ENCODE measurements at places on chromosomes 4 and X.

DNA sequence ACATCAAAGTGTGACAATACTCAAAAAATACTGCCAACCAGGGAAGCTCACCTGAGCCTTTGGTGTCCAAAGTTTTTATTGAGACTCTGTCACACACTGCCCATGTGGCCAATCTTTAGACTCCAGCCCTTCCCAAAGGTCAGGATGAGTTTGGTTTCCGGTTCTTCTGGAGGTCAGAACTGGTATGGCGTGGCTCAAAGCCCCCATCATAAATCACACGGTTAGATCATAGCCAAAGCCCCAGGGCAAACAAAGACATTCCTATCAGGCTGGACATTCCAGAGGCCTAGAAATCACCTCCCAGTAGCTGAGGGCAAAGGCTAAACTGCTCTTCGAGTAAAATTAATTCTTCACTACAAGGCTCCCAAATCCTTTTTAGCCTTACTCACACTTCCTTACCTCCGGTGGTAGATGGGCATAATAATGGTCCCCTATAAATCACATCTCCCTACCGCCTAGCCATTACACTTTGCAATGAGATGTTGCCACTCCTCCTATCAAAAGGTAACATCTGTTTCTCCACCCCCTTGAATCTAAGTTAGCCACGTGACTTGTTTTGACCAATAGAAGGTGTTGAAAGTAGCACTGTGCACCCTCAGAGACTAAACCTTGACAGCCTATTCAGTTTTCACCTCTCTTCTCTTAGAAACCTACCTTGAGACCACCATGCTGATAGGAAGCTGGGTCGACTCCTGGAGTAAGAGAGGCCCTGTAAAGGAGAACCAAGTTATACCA, 137.8 kb upstream of the DUSP21 start:
- ATAC-seq, result no peak

- no peak for ATAC-seq
These were observed 157.5 kb downstream of the NKX6-1 start for GRCh38 chr4:84341559-84341958.

- ATAC-seq, result peak; percentile 48
These were observed 98.5 kb downstream of the RRAGB start for GRCh38 chrX:55816023-55816422.

DNA sequence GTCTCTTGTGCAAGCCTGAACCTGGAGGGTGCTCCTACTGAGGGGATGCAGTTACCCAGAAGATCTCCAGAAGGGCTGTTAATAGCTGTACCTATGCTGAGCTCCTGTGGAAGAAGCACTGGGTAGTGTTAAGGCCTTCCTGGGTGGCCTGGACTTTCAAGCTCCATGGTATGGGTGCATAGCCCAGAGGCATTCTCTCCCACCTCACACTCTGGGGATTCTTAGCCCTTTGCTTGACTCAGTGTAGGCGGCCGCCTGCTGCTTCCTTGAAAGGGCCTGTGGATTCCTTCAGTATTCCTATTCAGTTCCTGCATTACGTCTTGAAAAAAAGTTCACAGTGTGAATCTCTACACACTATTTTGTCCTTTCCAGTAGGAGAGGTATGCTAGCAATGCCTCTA, 235.7 kb upstream of the MAGEB16 start:
- no peak for ATAC-seq

DNA sequence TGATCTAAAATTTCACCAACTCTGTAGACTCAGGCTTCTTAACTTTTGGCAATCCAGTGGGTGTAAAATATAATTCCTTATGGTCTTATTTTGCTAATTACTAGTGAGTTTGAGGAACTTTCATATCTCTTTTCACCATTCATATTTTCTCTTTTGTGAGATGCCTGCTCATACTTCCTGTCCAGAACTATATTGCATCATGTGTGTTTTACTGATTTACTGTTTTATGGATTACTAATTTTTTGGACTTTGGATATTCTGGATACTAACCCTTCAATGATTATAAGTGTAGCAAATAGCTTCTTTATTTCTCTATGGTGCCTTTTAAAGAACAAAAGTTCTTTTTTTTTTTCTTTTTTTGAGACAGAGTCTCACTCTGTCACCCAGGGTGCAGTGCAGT, 20.6 kb downstream of the GSX2 start:
- no peak for ATAC-seq

GRCh38 chrX:112259375-112259774, 176.8 kb upstream of the TRPC5 start:
- no peak for ATAC-seq

DNA sequence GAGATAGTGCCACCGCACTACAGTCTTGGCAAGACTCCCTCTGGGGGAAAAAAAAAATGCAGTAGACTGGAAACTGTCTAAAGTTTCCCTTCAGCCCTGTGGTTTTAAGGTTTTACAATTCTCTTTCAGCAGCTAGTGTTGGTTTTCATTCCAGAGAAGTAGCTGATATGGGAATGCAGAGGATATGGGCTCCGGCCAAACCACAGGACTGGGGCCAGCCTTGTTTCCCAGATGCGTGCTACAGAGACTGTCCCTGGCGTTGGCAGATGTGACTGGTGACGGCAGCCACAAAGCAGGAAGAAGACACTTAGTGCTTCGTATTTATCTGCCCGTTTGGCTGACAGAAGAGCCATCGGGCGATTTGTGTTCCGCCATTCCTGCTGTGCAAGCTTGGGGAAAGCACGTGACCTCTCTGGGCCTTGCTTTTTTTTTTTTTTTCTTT, 43.2 kb downstream of the ZBTB49 start:
- peak; percentile 45 for ATAC-seq

DNA sequence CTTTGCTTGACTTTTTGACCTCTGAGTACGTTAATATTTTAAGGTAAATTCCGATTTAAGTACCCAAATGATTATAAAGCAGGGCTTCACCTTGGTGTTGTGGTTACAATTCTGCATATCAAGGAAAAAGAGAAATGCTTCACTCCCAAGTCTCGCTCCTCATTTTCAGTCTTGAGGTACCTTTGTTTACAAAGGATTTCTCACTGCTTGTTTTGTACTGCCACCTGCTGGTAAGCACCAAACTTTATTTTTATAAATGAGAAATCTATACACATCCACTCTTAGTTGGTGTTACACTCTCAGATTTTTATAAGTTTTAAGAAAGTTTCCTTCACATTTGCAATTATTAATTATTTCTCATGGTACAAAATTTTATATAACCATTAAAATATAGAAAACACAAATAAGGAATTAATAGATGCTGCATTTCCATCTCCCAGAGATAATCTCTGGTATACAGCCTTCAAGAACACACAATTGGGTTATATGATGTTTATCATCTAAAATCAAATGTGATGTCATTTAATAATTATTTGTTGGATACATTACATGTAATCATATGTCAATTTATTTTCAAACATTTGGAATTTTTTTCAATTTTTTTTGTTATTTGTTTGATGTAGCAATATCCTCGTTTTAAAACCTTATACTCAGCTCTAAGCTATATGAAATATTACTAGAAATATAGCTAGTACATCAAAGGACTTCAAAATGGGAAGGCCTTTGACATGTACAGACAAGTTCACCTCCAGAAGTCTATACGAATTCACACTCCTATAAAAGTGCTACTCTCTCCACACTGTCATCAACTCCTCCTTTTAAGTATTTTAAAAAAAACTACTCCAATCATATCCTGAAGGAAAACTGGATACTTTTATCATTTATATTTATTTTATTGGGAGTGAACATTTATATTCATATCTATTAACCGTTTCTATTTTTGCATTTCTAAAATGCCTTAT, 179.9 kb downstream of the KCNIP4 start:
- peak; percentile 15 for ATAC-seq

DNA sequence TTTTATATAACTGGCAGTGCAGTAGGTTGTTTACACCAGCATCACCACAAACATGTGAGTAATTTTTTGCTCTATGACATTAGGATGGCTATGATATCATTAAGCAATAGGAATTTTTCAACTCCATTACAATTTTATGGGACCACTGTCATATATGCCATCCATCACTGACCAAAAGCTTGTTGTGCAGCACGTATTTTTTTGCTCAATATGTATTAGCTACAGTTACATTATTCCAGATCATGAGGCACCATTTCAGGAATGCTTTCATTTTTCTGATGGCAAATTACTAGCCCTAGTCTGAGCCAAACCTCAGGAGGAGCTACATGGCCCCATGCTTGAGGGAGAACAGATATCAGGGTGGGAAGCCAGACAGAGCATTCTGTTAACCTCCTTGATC, 56.8 kb upstream of the DCLK2 start:
- no peak for ATAC-seq

DNA sequence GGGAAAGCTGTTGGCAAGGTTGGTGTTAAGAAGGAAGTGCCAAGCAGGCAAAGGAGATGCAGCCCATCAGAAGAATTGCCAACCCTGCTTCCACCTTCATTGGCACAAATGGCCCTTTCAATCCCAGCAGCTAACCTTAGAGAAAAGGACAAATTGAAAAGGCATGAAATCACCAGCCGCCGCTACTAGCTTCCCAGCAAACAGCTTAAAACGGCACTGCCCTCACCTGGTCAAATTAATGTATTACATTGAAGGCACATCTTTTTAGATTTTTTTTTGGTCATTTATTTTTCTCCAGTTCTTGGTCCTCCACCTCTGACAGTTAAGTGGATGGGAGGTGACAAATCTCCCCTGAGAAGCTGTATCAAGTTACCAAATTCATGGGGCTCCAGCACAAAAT, 51.0 kb upstream of the NHSL2 start:
- no peak for ATAC-seq

DNA sequence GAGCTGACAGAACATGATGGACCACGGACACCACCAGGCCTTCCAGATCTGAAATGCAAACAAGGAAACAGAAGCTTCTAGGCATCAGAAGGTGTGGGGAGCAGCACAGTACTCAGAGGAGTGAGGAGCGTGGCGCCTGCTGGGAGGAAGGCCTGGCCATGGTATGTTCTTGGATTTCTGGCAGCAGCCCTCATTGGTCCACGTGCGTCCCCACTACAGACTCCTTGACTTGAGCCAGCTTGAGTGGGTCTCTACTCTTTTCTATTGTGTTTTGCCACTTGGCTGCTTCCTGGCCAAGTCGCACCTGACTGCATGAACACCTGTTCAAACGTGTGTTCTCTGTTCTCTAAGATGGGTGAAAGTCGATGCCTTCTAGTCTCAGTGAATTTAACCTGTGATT, 18.0 kb downstream of the ZNF275 start:
- no peak for ATAC-seq

DNA sequence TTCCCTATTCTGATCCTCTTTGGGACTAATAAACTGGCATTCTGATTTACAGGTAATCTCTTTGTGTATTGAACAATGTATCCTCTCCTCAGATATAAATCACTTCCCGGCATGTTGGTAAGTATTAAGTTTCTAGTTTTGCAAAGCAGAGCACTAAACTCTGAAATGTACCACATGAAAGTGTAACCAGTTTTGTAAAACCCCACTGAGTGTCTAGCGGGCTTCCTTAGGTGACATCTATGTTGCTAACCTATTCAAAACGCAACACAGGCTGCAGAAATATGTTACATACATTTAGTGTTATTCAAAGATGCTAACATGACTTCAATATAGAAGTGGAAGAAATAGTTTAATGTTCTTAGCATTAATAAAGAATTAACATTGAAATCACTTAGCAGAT, 25.2 kb downstream of the DNAJB14 start:
- no peak for ATAC-seq

- no peak for ATAC-seq
These were observed 13.3 kb downstream of the FUNDC1 start for GRCh38 chrX:44529310-44529709.

DNA sequence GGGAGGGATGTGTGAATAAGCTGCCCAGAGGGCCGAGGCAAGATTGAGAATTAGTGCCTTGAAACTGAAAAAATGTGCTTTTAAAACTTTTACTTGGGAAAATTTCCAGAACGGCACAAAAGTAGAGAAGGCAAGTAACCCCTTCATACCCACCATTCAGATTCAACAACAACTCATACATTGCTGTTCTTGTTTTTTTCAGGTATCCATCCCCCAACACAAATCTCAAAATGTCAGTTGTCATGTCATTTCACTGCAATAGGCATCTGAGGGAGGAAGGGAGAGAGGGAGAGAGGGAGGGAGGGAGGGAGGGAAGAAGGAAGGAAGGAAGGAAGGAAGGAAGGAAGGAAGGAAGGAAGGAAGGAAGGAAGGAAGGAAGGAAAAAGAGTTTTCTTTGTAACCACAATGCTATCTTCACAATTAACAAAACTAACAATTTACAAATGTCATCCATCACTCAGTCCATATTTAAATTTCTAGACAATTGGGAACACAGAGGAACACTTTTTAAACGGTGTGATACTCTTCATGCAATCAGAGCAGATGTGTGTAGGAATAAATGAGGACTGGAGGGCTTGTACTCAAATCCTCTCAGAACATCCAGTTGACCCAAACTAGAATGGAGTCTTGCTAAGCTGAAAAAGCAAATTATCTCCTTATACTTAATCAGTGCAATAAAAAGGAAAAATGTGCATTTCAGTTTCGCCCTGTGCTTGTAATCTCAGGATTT, 54.8 kb upstream of the ADGRG2 start:
- ATAC-seq, result no peak

DNA sequence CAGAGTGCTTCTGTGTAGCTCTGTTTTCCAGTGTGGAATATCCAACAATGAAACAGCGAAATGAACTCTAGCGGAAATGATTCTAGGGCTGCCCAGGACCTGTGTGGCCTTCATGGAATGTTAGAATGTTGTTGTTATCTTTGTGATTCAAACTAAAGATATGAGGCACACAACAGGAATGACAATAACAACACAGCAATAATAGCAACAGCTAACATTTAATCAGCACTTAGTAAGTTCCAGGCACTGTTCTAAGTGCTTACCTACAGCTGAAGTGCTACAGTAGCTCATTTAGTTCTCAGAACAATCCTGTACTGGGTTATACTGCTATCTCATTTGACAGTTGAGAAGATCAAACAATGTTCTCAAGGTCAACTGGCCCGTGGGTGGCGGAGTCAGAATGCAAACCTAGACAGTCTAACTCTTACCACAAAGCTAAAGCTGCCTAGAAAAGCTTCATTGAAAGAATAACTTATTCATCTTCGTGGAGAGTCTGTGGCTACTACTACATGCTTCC, 63.7 kb downstream of the MAML3 start:
- ATAC-seq, result no peak

DNA sequence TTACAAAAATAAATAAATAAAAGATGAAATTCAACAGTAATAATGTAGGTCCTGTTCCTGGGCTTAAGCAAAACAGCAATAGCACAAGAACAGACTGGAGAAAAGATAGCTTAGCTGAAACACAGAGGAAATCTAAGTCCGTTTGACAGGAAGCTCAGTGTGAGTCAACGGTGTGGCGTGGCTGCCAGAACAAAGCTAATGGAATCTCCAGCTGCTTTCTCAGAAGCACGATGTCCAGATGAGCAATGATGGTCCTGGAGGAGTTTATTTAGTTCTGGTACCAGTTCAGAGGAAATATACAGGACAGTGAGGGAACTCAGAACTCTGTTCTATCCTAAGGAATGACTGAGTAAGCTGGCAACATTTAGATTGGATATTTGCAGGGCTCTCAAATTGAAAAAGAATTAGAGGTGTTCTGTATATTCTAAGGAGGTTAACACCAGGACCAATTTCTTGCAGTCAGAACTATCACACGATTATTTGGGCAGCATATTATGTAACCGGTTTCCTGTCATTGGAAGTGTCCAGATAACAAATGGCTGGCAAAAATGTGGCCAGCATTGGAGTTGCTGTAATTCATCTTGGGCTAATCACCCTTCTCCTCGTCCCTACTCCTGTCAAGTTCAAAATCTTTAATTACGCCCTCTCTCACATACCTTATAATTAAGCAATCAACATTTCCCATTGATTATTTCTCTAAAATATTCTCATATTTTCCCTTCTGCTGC, 12.7 kb downstream of the GAB3 start:
- ATAC-seq, result peak; percentile 55

GRCh38 chr4:81471298-81471587, 464 bp downstream of the RASGEF1B start:
- ATAC-seq, result peak; percentile 32

GRCh38 chr4:32180086-32180485, 1459.9 kb downstream of the PCDH7 start:
- ATAC-seq, result no peak

Measured in esophagus mucosa (tissue), 1 donor.